ENCODE measurements at places on chromosomes 2 and 18. TPM values are rescaled to one million over a fixed set of nuclear protein-coding genes. Genes with fewer than 3 reads are reported as not detected.

DNA sequence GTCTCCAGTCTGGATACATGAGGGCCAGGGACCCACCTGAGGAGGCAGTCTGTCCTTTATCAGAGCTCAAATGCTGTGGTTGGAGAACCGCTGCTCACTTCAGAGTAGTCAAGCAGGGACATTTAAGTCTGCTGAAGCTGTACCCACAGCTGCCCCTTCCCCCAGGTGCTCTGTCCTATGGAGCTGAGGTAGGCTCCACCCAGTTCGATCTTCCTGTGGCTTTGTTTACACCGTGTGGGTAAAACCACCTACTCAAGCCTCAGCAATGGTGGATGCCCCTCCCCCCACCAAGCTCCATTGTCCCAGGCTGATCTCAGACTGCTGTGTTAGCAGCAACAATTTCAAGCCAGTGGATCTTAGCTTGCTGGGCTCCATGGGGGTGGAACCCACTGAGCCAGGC is 731.4 kb upstream of the HS6ST1 start:
- DNase-seq = no peak

GRCh38 chr18:45653090-45653489 is 37.8 kb downstream of the SLC14A2 start:
- DNase-seq = no peak

DNA sequence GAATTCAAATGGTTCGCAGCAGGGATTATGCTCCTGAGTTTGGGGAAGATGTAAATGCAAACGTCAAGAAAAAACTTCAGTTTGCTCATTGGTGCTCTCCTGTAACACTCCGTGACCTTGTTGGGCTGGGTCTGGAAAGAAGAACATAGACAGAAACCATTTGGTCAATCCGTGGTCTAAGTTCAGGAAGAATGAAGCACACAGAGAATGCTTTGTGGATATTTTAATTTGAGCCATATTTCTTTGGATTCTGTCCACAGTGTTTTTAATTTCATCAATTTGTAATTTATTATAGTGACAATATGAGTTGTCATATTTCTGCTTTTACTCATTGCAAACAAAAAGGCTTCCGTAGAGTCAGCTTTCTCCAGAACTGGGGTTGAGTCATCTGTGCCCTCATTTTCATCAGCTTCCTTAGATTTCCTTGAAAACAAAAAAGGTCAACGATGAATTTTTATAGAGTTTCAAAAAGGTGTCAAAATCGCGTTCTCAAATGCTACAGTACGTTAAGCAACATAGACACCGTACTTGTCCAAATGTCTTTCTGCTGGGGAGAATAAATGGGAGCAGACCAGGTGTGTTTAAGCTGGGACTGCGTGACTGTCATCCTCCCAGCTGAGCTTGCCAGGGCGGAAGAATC is 606.4 kb downstream of the RNF144A start:
- no peak for DNase-seq

The SLC9A2 gene
- 0.46 TPM for total RNA-seq

- DNase-seq = no peak
These were observed 98.2 kb upstream of the DTNA start for GRCh38 chr18:34611904-34612303.
